ENCODE measurements at places on chromosomes 2 and 18.

DNA sequence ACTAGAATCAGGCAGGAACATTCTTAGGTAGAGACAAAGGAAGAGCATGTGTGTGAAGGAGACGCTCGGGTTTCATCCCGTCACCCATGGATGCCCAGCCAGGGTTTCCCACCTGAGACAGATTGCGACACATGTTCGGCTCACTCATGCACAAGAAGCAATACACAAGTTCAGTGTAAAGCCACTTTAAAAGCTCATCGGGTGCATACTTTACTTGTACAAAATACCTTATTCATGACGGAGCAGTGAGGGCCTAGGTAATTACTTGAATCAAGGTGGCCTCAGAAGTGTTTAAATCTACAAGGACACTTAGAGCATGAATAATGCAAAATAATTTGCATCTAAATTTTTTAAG is 42.0 kb downstream of the ZEB2 start:
- no peak for DNase-seq

GRCh38 chr18:48003426-48004349 is 73.2 kb upstream of the SMAD2 start:
- no peak for DNase-seq

GRCh38 chr2:62472312-62472711 is 33.7 kb downstream of the TMEM17 start:
- DNase-seq = no peak

GRCh38 chr2:44769349-44770011 is 172.0 kb upstream of the SIX3 start:
- no peak for DNase-seq

DNA sequence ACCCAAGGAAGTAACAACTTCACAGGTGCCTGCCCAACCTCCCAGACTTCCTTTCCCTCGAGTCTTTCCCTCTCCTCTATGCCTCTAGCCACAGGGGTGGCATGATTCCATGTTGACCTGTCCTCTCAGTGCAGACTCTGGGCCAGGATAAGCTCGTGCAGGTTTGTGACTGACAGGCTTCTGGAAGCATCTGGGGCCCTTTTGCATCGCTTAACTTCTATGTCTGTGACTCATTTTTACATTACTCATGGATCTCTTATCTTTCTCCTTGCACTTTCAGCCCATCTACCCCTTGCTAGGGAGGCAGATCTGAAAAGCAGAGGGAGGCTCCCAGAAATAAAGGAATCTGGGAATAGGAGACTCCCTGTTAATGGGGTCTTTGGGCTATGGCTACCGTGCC is 98.5 kb upstream of the RIOK3 start:
- no peak for DNase-seq

GRCh38 chr2:218805627-218806026 is 23.7 kb downstream of the CYP27A1 start:
- peak; percentile 19 for DNase-seq

GRCh38 chr18:70621710-70622109 is 332.9 kb downstream of the SOCS6 start:
- DNase-seq = no peak

DNA sequence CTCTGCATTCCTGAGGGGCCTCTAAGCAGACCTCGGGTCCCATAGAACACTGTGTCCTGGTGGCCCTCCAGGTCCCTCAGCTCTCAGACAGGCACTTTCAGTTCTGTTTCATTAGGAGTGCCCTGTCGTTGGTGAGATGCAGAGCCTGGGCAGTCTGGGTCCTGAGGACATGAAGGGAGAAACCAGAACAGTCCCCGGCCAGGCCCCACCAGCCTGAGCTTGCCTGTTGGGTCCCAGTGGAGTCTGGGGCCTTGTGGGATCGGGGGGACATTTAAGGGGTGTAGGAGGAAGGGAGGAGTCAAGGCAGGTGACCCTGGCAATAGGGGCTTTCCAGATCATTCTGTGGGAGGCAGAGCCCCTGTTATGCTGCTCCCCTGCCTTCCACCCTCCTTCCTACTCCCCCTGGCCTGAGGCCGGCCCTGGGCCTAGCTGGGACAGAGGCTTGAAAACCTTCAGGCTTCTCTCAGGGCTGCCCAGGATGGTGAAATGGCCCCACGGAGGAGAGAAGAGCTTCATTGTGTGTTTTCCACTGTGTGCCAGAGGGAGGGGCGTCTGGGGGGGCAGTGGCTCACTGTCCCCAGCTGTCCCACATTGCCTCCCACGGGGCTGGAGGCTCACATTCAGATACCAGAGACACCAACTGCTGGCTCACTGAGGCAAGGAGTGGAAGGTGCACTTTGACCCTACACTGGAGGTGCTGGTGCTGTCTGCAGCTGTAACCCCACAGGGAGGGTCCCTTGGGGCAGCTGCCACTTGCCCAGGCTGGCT is 26.6 kb upstream of the CATIP start:
- DNase-seq = peak; percentile 25

DNA sequence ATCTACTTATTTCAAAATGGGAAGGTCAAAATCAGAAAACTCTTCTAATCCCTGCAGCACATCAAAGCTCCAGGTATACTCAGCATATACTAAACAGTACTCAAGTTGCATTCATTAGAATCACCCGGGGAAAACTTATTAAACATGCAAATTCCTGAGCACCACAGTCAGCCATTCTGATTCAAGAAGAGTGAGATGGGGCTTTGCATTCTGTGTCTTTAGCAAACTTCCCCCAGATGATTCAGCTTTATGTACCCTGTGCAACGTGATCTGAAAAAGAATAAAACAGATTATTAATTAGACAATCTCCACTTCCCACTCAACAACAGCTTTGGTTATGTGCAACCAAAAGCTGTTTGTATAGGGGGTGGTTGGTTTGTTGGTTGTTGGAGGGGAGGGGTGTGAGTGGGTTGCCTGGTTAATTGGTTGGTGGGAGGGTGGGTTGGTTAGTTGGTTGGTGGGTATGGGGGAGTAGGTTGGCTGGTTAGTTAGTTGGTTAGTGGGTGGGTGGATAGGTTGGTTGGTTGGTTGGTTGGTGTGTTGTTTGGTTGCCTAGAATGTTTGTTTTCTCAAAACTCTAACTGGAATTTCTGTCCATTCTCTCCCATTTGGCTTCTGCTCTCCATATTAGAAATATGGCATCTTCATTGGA is 112.5 kb upstream of the AGAP1 start:
- DNase-seq = no peak

GRCh38 chr2:98649992-98650375 is 41.6 kb downstream of the UNC50 start:
- no peak for DNase-seq

GRCh38 chr2:241065355-241065803 is 36.7 kb downstream of the MTERF4 start:
- no peak for DNase-seq
